Heart left ventricle (tissue), 16 donors: ENCODE measurements at places on chromosomes 7 and 10. TPM values are rescaled to one million over a fixed set of nuclear protein-coding genes. Genes with fewer than 3 reads are reported as not detected.

DNA sequence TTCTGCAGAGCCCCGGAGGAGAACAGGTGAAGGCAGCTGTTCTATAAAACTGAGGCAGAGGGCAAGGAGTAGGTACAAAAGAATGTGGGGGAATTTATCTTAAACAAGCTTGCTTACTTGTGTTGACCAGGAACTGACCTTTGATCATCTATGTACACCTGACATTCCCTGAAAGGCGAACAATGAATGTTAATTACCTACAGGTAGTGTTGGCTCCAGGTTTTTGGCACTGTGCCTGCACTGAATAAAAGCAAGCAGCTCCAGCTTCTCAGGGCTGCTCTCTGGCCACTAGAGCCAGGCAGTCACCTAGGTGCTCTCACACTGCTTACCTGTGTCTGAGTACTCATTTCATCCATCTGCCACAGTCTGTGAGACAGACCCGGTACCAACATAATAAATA lies 87.0 kb downstream of the RAPGEF5 start:
- DNase-seq, result no peak

DNA sequence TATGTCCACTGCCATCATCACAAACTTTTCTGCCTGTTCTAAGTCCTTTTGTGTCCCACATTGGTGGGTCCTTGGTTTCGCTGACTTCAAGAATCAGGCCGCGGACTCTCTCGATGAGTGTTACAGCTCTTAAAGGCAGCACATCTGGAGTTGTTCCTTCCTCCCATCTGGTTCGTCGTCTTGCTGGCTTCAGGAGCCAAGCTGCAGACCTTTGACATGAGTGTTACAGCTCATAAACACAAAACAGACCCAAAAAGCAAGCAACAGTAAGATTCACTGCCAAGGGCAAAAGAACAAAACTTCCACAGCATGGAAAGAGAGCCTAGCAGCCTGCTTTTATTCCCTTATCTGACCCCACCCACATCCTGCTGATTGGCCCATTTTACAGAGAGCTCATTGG lies 30.2 kb downstream of the ASNS start:
- no peak for DNase-seq

- no peak for DNase-seq
Measured at GRCh38 chr7:151775547-151776443, 101.1 kb downstream of the PRKAG2 start.

DNA sequence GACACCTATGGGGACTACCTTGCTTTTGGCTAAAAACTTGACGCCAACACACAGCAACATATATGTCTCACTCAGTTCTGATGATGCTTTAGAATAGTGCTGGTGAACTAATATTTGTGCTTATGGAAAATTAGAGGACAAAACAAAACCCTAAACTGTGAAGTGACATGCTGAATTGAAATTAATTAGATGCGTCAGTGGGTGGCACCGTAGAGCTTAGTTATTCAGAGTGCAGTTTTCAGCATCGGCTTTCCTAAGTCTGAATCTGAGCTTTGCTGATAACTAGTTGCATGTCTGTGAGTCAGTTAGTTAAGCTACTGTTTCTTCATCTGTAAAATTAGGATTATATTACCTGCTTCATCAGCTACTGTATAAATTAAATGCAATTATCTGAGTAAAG lies 245.0 kb upstream of the SORCS1 start:
- DNase-seq, result no peak

- DNase-seq, result no peak
Measured at GRCh38 chr7:107850643-107851042, 40.3 kb upstream of the DLD start.

DNA sequence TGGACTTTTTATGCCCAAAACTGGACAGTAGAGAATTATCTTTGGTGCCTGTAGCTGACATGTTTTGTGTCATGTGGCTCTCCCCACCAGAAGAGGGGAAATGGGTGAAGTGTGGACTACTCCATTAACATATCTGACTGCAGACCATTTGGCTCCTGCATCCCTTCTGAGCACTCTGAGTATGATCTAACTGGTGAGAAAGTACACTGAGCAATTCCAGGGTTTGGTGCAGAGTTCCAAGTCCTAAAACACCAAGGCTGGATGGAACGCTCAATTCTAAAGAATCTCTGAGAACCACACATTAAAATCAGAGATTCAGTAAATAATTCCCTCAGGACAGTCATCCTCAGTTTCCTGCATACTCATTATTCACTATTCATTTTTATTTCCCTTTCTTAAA lies 22.8 kb upstream of the OSBPL3 start:
- no peak for DNase-seq

GRCh38 chr10:26254616-26255015 lies 38.0 kb downstream of the GAD2 start:
- no peak for DNase-seq

DNA sequence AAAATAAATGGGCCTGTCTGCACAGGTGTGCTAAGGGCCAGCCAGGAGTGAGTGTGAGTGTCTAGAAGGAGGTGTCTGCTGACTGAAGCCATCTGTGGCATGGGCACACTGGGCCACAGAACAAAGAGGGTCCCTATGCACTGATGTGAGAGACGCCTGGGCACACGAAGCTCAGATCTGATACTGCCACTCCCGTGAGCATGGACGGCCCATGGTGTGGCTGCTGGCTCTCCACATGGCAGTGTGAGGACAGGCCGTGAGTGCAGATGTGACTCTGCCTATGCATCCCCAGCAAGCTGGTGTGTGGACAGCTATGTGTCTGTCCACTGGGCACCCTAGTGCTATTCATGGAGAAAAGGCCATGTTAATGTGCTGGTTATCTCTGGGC lies 12.8 kb upstream of the MYL7 start:
- no peak for DNase-seq

The TRPV5 gene
- total RNA-seq, result not detected

The RNF32 gene
- 0.33 TPM for total RNA-seq

The SRRM3 gene
- total RNA-seq, result 9.1 TPM

The EVX1 gene
- total RNA-seq, result not detected
